NCI-H2081 (cell line): ENCODE measurements at places on chromosomes 7 and 10.
A peak's percentile ranks its signal among the peaks of the same experiment; 100 is the strongest.

- no peak for DNase-seq
Observed at GRCh38 chr7:47438411-47439029, 143.4 kb downstream of the TNS3 start.

- no peak for DNase-seq
Observed at GRCh38 chr7:106381252-106381651, 96.5 kb upstream of the NAMPT start.

GRCh38 chr10:21020545-21020944, 123.4 kb upstream of the NEBL start:
- peak; percentile 4 for DNase-seq

GRCh38 chr7:3374239-3374638, 73.2 kb downstream of the SDK1 start:
- no peak for DNase-seq

GRCh38 chr7:106520962-106521514, 139.9 kb downstream of the CCDC71L start:
- DNase-seq = no peak

- DNase-seq = no peak
Observed at GRCh38 chr10:75057680-75058079, 53.8 kb upstream of the SAMD8 start.

GRCh38 chr10:125325326-125325725, 165.0 kb upstream of the CTBP2 start:
- no peak for DNase-seq

GRCh38 chr7:77199013-77199966, at the start of gene FGL2:
FGL2 (minus strand) TSS chr7:77199819; CDS start chr7:77199793, 26 bp downstream.
- DNase-seq = peak; percentile 50

DNA sequence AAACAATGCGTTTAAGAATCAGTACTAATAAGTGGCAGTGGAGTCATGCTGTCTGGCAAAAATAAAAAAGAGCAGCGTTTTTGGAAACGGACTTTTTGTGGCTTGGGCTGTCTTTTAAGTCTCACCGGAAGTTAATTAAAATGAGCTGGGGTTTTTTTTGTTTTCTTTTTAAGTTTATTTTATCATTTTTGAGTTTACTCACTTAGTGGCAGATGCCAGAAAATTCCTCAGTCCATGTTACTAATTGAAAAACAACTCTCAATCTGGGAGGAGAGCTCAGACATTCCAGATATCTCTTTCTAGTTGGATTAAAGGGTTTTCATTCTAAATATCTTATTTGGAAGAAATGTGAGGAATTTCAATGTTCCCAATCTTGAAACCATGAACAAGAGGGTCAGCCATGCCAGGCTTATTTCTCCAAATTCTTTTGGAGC, 133.8 kb upstream of the AGR3 start:
- DNase-seq = no peak

- DNase-seq = peak; percentile 58
Observed at GRCh38 chr7:140403878-140404564, at the start of gene RAB19. RAB19 (plus strand) TSS chr7:140404058; CDS start chr7:140407647, 3,589 bp downstream.

GRCh38 chr7:40463446-40463845, 328.6 kb downstream of the SUGCT start:
- DNase-seq = no peak

DNA sequence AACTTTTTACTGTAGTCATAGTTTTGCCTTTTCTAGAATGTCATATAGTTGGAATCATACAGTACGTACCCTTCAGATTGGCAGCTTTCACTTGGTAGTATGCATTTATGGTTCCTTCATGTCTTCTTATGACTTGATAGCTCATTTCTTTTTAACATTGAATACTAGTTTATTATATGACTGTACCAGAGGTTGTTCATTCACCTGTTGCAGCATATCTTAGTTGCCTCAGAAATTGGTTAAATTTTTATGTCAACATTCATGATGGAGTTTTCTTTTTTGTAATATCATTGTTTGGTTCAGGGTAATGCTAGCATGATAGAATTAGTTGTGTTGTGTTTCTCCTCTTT, 94.8 kb upstream of the CDK13 start:
- DNase-seq = no peak

DNA sequence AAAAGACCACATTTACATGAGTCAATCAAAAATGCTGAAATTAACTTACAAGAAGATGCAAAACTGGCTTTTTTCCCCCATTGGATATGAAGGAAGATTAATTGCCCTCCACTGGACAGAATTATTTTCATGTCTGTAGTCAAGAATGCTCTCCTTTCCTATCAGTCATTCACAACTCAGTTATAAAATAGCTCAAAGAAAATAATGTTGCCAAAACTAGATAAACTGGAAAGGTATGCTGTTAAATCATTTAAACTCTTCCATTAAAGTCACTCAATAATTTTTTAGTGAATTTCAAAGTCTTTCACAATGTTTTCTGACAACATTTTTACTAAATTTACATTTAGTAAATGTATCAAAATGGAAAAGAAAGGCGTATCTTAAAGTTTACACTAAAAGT, 384.5 kb downstream of the HGF start:
- no peak for DNase-seq

DNA sequence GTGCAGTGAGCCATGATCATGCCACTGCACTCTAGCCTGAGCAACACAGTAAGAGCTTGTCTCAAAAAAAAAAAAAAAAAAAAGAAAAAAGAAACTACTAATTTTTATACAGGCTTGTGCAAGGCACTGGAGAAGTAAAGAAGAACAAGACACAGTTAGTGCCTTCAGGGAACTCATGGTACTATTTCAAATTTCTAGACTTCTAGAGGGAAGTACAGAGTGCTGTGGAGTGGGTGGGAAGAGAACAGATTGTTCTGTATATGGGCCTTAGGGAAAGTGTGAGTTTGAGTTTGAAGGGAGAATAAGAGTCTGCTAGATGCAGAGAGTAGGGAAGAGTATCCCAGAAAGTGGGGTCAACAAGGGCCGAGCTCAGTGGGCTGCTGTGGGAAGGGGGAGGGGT, 234.8 kb downstream of the PHTF2 start:
- no peak for DNase-seq

DNA sequence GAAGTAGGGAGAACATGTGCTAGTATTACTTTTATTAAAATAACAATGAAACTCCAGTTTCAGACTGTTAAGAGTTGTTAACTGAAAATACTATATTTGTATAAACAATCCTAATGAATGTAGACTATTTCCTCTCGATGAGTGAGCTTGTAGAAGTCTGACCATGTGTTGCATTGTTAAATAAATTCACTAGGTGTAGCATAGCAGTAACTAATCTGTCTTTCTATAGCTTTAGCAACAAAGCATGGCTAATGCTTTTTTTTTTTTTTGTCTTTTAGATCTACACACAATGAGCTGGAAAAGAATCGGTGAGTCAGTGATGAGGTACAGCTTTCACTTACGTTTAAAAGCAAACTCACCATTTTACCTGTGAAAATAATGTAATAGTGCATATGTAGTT, 37.1 kb downstream of the MXI1 start:
- DNase-seq = no peak

GRCh38 chr7:144048648-144049047, at the start of gene OR2A5:
OR2A5 (plus strand) TSS chr7:144048948; CDS start chr7:144050402, 1,454 bp downstream.
- peak; percentile 20 for DNase-seq

DNA sequence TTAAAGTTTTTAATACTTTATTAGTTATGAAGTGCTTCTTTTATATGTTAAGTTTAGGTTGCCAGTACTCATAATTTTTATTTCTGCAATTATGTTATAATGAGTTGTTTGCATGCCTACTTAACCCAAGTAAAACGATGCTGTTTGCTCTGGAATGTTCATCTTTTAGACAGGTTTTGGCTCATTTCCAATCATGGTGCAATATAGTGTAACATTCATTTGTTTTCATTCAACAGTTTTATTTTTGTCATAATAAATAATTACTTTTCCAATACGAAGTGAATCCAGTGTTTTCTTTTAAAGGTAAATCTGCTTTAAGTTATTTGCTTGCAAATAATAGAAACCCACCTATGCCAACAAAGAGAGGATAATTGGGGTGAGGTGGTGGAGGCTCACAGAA, 22.1 kb downstream of the ARL5B start:
- DNase-seq = no peak

GRCh38 chr10:70549962-70550458, 52.5 kb downstream of the PRF1 start:
- peak; percentile 43 for DNase-seq
